Activated CD8-positive, alpha-beta memory T cell treated with anti-CD3 and anti-CD28 coated beads for 48 hours (primary cell): ENCODE measurements at places on chromosomes 2 and 18.

GRCh38 chr2:105782646-105783045 is 37.9 kb downstream of the NCK2 start:
- no peak for DNase-seq

GRCh38 chr2:216306868-216307267 is 65.4 kb downstream of the MARCHF4 start:
- no peak for DNase-seq

DNA sequence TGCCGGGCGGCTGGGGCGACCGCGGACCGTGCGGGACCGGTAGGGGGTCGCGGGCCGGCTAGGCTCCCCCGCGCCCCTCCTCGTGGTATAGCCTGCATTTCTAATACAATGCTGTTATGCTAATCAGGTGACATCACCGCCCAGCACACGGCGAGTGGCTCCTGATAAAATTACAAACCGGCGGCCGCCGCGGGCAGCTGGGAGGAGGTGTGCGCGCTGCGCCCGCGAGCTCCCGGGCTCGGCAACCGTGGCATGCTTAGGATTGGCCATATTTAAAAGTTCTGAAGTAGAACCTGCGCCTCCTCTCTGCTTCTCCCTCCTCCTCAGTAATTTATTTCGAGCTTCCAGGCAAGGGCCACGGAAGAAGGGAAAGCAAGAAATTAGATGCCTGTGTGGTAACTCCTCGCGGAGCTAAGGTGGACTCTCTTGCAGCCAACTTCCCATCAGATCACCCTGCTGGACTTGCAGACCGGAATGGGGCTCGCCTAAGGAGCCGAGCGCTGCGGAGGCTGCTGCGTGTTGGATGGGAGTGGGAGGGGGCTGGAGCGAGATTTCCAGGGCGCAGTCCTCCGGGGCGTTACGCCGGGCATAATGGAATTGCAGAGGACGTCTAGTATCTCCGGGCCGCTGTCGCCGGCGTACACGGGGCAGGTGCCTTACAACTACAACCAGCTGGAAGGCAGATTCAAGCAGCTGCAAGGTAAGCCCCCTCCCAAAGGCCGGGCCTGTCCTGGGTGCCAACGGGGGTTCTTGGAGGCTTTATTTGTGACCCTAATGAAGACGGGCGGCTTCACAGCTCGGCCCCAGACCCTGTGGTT is 102.3 kb downstream of the SPTBN1 start:
- no peak for DNase-seq

DNA sequence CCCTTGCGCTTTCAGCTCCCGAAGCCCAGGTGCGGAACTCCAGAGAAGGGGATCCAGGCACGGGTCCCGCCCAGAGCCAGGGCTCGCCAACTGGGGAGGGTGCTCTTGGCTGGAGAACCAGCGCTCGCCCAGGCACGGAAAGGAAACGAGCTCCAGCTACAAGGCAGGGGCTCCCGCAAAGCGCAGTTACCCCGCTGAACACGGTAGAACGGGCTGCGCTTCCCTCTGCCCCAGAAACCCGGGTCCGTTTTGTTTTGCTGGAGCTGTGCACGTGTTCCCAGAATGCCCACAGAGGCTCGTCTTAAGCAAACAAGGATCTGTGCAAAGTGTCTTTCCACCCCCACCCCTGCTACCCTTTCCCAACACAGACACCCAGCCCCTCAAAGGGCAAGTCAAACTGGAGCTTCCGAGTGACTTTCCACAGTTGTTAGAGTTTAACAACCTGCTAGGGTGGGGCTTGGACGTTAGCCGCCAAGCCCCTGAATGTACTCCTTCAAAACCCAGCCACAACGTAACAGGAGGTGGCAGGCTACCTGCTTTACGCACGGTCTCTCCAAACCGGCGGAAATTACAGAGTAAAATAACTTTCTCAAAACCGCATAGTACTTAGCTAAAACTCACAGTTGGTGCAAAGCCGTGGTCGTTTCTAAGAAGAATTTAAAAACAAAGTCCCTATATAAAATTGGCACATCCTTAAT is 775 bp downstream of the RNF125 start:
- DNase-seq, result peak; percentile 28

DNA sequence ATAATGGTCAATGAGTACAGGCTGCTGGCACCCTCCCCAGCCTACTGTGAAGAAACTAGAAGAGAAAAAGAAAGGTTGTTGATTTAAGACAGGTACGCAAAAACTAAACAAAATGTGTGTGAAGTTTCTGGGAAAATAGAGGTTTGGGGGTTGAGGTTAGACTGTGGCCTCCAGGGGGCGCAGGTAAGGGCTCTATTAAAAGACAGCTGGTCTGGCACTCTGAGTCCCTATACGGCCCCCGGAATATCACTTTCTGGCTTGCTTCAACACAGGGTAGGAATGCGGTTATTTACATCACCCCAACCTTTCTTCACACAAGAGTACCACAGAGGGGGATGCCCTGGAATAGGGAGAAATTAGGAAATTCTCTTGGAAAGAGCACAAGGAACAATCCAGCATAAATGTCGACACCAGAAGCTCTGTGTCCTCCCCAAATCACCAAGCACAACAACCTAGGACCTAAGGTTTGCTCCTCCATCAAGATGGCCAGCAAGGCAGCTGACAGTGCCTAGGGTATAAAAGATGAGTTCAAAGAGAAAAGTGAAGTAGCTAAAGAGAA is 480.8 kb upstream of the KLHL29 start:
- DNase-seq, result no peak

DNA sequence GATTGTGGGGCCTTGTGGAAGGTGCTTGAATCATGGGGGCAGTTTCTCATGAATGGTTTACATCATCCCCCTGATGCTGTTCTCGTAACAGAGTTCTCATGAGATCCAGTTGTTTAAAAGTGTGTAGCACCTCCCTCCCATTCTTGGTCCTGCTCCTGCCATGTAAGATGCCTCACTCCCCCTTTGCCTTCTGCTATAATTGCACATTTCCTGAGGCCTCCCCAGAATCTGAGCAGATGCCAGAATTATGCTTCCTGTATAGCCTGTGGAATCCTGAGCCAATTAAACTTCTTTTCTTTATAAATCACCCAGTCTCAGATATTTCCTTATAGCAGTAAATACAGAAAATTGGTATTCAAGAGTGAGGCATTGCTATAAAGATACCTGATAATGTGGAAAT is 15.6 kb upstream of the WDR75 start:
- no peak for DNase-seq

GRCh38 chr2:201633661-201634249 is 9.5 kb downstream of the TMEM237 start:
- DNase-seq, result no peak

DNA sequence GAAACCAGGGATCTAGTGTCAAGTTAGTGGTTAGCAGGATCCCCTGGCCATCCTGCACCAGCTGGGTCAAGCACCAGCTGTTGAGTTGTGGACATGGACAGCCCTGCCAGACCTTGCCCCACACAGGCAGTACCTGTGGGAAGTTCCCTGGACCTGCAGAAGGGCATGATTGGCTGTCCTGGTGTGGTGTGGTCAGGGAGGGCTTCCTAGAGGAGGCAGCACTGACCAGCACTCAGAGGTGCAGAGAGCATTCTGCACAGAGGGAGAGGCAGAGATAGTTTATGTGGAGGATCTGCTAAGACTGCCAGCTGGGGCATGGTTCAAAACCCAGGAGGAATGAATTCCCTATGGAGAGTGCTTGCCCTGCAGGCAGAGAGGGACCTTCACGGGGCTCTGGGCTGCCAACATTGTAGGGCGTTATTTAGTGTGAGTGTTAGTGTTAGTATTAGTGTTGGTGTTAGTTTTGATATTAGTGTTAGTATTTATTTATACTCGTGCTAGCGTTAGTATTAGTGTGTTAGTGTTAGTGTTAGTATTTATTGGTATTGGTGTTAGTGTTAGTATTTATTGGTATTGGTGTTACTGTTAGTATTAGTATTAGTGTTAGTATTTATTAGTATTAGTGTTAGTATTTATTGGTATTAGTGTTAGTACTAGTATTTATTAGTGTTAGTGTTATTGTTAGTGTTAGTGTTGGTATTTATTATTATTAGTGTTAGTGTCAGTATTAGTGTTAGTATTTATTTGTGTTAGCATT is 31.9 kb downstream of the TWIST2 start:
- no peak for DNase-seq
